Cerebellar cortex (tissue), 1 donor: ENCODE measurements at places on chromosomes 7 and 10.

GRCh38 chr10:13068071-13068470 is 31.9 kb upstream of the OPTN start:
- DNase-seq: no peak

- DNase-seq: no peak
Observed at GRCh38 chr10:91350651-91351081, 59.5 kb upstream of the HECTD2 start.

GRCh38 chr10:86269332-86269731 is 97.3 kb downstream of the GRID1 start:
- no peak for DNase-seq

- DNase-seq: peak; percentile 49
Observed at GRCh38 chr7:31055471-31055870, 3.4 kb downstream of the ADCYAP1R1 start.

DNA sequence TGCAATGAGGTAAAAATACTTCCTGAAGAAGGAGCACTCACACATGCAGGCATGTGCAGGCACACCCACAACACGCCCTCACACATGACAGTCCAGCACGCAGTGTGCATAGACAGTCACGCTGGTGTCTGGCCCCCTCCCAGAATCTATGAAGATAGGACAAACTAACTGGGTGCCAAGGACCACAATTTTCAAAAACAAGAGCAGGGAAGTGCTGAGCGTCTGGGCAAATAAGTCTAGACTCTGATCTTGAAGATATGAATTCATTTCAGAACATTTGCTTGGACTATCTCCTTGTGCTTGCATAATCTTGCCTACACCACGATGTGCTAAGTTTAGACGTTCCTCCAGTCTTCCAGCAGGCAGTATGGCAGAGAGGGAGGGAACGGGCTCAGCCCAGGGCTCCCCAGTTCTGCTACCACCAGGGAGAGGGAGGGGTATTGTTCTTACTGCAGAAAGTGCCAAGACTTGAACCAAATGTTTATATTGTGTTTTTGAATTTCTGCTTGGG is 276.5 kb upstream of the KLF6 start:
- no peak for DNase-seq

DNA sequence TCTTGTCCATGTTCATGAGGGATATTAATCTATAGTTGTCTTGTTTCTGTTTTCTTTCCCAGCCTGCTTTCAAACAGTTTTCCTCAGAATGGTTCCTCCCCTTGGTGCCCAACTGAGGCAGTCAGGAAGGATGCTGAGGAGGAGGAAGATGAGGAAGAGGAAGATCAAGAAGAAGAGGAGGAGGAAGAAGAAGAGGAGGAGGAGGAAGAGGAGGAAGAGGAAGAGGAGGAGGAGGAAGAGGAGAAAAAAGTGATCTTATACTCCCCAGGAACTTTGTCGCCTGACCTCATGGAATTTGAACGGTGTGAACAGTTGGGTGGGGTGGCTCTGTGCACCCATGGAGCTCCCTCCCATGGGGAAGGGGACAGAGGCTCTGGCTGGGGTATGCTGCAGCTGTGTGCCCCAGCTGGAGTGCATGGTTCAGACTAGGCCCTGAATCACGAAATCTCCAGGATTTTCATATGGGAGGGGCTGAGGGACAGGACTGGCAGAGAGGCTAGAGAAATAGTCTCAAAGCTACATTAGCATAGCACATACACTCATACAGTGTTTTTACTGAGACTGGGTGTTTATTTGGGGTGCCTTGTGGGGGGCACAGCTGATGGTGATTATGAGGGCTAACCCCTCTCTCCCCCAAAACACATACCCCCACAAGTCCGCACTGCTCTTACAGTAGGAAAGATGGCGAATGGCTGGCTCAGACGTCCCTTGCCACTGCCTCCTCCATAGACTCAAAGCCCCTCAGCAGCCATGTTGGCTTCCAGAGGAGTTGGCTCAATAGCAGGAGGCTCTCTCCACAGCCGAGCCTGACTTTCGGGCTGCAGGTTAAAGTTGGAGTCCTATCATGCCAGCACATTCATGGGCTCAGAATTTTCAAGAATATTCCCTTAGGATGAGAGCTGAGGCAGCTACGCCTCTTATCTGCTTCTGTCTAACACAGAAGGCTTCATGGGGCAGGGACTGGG is 11.9 kb downstream of the STRA8 start:
- DNase-seq: no peak

- DNase-seq: peak; percentile 48
Observed at GRCh38 chr7:127888411-127888810, 142.8 kb downstream of the LRRC4 start.

DNA sequence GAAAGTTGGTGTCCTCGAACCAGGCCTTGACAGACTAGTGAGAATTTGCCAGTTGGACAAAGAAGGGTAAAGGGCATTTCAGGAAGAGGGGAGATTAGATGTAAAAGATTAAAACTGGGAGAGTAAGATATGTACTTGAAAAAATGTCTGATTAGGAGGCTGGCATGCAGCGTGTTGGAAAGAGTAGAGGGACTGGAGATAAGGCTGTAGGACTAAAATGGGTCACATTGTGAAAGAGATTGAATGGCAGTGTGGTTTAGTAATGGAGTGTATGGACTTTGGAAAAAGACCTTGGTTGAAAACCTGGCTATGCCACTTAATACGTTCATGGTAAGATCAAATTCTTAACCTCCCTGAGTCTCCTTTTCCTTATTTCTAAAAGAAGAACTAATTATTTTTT is 14.1 kb downstream of the CREM start:
- no peak for DNase-seq

DNA sequence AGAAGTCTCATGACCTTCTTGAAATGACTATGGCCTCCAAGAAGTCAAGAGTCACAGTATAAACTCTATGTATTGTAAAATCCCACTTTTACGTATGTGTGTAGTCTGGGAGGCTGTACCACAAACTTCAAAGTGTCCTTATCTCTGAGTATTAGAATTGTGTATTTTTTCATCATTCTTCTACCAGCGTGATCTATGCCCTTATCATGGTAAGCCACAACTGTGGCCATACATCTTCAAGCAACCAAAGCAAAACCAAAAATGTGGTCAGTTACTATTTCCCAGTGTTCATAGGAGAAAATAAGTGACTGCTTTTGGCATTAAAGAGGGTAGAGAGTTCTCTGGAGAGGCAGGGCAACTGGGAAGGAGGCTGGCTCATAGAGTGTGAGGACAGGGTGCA is 42.8 kb downstream of the SPOCK2 start:
- no peak for DNase-seq

DNA sequence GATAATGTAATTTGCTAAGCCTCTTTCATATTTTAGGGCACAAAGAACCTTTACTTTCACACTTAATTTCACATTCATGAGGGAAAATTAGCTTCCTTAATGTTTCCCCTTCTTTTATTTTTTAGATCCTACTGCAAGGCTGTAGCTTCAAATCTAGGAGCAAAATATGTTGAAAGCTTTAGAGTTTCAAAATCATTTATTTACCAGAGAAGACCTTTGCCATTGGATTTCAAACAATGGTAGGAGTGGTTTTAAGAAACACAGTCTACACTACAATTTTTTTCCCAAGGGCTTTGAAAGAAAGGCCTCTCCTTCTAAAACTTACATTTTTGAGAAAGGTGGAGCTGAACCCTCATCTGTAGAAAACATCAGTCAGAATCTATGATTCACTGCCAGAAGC is 43.3 kb upstream of the MEOX2 start:
- no peak for DNase-seq

DNA sequence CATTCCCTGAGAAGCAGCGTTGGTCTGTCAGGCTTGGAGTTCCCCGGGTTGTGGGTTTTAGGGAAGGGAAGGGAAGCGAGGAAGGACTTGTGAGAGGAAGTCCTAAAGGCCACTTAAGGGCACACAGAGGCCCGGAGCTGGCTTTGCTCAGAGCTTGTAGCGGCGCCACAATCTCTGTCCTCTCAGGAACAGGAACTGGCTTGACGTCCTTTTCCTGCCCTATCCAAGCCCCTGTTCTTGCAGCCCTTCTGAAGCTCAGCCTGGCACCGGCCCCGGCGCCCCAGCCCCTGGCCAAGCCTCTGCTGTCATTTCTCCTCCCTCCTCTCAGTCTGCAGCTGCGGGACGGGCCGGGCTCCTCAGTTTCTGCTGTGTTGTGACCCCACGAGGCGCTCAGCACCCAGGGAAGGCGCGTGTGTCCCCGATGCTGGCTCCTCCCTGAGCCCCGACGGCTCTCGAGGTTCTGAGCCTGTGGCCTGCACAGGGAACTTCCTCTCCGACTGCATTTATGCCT is at the start of gene GIMAP8:
Gene GIMAP8, plus strand, starts transcription at position 140 of the 511 bp plus-strand sequence. CDS start 16,069 bp downstream, outside the sequence.
- no peak for DNase-seq

GRCh38 chr7:7438851-7439250 is 96.8 kb downstream of the COL28A1 start:
- DNase-seq: no peak

DNA sequence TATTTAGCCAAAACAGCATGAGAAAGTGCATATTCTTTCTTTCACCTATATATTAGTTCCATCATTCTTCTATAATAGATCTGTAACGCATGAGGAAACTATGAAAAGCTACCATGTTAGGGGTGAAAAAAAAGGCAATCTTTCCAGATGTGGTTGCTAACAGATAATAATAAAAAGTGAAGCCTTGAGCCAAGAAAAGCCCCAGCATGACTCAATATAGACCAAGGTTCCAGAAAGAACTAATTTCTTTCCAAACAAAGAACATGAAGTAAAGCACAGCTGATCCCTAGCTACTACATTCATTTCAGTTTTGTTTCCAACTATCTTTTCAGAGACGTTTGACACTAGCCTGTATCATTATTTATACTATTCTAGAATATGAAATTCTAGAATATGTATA is 16.4 kb downstream of the ARL4A start:
- no peak for DNase-seq

GRCh38 chr10:103893817-103894216 is 24.2 kb downstream of the STN1 start:
- no peak for DNase-seq

DNA sequence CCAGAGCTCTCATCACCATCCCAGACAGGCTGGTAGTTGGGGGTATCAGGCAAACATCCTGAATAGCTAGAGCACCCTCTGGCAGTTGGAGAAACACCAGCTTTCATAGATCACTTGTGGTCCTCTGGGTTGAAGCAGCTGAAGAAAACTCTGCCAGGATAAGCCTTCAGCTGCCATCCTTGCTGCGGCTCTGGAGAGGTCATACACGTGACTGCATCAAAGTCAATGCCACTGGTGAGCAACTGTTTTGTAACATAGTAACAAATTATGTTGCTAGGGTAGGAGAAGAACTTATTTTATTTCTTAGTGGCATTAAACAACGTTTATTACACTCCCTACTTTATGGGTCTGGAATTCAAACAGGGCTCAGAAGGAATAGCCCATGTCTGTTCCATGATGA is 19.2 kb upstream of the PANK1 start:
- DNase-seq: no peak
